ENCODE measurements at places on chromosomes 4 and X.

- DNase-seq: peak; percentile 53
Measured at GRCh38 chr4:68271851-68272357, 26.4 kb upstream of the TMPRSS11B start.

- no peak for DNase-seq
Measured at GRCh38 chrX:120144178-120144844, 14.1 kb upstream of the RHOXF2 start.

GRCh38 chrX:11666952-11667685, 1.4 kb upstream of the ARHGAP6 start:
- no peak for DNase-seq

- no peak for DNase-seq
Measured at GRCh38 chr4:26905172-26905571, 44.5 kb downstream of the STIM2 start.

DNA sequence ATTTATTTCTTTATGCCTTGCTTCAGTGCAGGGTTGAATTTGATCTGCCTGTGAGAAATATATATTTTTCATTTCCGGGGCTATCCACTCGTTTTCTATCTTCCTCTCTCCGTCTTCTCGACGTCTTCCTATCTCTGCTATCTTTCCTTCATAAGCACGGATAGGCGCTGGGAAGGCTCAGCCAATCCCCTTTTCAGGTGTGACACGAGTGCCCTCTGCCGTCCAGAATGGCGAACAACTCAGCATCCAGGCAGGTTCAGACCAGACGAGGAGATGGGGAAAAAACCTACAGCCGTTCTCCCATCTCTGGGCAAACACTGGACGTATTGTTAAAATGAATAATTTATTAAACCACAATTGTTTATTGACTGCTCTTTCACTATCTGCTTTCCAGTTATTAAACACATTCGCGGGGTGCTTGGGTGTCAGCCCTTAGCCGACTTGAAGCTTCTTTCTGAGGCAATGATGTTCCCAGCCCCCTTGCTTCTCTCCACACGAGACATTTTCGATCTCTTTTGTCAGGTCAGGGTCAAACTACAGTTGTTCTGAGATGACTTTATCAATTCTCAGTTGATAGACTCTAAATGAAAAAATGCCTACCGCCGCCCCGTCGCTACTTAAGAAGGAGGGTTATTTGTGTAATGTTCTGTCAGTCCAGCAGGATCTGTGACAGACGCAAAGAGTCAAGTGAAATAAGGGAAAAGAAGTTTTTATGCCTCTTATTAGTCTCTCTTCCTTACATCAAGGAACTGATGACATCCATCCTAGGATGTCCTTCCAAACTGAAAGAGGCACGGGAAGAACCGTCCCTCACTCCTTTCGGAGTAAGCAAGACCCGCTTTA, 96.3 kb upstream of the NOCT start:
- DNase-seq: peak; percentile 63

DNA sequence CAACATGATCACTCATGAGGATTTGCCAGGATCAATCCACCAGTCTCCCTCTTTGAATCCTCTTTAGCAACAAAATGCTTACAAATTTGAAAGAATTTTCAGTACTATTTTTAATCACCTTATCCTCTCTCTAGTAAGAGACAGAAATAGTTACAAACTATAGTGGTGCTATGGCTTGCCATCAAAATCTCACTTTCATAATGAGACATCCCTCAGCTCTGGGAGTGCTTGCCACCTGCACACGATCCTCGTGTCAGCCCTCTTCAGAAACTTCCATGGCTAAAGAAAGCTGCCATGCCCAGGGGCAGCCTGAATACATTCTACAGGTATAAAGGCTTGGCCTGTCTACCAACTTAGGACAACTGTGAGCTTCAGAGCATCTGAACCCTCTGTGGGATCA, 5.1 kb upstream of the DHX15 start:
- DNase-seq: no peak
